HCEC 1CT (cell line): ENCODE measurements at places on chromosomes 2 and 18.

DNA sequence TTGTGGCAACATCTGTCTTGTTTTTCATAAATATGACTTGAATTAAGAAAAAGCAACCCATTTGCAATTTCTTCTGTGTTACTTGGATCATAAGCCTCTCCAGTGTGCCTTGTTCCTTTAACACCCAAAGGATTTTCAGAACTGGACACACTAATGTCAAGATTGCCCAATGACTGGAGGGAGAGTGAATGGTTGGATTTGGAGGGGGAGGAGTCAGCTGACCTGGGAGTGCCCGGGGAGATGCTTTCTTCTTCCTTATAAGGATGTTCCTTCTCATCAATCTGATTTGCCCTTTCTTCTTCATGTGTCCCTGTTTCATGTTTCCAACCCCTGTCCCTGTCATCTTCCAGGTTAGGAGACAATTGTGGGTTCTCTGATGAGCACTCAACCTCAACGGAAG, 48.8 kb downstream of the ALPK2 start:
- peak; percentile 75 for DNase-seq

GRCh38 chr18:63158012-63158631, 161.4 kb downstream of the BCL2 start:
- DNase-seq: no peak

- DNase-seq: no peak
These were observed 116.0 kb downstream of the SETBP1 start for GRCh38 chr18:44796429-44797428.

DNA sequence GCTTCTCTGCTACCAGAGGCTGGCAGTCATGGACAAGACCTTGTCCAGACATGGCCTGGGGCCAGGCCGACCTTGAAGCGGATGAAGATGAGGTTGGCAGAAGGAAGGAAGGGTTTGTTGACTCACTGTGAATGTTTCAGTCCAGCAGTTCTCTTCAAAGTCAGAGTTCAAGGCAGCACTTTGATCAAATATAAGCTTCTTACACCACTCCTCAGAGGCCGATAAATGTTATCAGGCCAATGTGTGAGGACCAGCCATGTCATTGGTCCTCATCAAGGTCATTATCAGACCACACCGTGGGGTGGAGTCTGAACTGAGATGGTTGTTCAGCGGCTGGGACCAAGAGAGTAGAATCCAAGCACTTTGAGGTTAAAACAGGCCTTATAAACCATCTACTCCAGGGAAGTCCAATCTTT, 35.5 kb downstream of the QPCT start:
- no peak for DNase-seq

- DNase-seq: no peak
These were observed 22.9 kb downstream of the ZNF532 start for GRCh38 chr18:58887613-58887963.

- DNase-seq: peak; percentile 66
These were observed 35.7 kb downstream of the THUMPD2 start for GRCh38 chr2:39743269-39743776.

DNA sequence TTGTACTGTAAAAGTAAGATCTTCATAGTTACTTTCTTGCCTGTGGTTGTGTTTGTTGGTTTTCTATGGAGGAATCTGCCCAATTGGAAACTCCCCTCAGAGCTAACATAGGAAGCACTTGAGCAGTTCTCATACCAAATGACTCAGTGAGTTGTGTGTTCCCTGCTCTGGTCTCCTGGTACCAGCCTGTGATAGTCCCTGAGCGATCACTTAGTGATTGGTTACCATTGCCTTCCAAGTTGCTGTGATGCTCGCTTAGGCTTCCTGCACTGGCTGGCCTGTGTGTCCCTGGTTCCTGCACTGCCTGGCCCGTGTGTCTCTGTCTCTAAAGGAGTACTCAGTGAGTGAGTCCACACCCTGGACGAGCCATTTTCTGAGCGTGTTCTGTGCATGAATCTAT, 133.0 kb downstream of the MAP4K4 start:
- peak; percentile 40 for DNase-seq

DNA sequence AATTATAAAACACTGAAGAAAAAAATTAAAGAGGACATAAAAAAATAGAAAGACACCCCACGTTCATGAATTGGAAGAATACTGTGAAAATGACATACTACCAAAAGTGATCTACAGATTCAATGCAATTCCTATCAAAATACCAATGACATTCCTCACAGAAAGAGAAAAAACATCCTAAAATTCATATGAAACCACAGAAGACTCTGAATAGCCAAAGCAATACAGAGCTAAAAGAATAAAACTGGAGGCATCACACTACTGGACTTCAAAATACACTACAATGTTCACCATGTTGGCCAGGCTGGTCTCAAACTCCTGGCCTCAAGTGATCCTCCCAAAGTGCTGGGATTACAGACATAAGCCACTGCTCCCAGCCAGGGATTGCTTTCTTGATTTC, 56.3 kb downstream of the TLK1 start:
- no peak for DNase-seq

DNA sequence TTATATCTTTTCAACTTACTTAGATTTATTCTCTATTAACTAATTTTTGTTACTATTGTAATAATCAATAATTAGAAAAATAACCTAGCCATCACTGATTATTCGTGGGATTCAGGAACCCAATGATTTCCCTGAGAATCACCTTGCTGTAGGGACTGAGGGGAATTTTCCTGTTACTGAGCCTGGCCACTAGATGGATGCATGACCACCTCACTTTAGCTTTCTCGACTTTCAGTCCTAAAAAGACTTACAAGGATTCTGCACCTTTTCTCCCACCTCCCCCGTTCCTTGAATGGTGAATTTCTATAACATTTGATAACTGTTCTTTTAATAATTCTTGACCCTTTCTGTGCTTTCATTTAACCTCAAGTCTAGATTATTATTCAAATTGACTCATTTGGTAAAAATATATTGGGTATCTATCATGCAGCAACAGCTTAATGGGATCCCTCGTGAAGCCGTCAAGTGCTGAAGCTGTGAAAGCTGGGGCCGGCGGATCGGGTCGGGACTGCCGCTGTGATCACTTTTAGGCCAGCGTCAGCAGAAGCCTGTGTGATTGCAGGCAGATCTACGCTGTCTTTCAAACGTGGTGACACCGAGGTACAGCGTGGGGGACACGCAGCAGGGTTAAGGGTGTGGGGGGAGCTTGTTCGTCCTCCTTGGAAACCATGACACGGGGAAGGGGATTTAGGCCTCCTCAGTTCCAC, 38.8 kb upstream of the TMEM18 start:
- no peak for DNase-seq

DNA sequence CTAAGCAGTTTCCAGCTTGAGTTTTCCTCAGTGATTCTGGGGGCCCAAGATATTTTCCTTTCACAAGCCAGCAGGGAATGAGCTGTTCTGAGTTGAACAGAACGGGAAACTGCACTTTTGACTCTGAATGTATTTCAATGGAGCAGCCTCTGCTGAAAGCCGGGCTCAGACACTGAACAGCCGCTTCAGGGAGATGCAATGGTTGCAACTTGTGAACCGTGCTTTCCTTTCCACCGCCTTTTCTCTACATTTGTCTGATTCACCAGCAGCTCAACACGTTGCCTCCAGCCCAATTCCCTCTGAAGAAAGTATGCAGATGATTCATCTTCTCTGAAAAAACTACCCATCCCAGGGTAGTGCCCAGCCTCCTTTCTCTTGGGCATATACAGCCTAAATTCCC, 119.3 kb upstream of the PKDCC start:
- peak; percentile 79 for DNase-seq

DNA sequence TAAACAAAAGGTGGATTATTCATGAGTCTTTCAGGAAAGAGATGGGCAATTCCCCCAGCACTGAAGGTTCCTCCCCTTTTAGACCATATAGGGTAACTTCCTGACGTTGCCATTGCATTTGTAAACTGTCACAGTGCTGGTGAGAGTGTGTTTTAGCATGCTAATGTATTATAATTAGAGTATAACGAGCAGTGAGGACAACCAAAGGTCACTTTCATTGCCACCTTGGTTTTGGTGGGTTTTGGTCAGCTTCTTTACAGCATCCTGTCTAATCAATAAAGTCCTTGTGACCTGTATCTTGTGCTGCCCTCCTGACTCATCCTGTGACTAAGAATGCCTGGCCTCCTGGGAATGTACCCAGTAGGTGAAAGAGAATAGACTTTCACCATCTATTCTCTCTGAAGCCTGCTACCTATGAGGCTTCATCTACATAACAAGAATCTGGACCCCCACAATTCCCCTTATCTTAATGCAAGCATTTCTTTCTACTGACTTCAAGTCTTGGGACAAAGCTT, 148.7 kb downstream of the CABLES1 start:
- peak; percentile 80 for DNase-seq

DNA sequence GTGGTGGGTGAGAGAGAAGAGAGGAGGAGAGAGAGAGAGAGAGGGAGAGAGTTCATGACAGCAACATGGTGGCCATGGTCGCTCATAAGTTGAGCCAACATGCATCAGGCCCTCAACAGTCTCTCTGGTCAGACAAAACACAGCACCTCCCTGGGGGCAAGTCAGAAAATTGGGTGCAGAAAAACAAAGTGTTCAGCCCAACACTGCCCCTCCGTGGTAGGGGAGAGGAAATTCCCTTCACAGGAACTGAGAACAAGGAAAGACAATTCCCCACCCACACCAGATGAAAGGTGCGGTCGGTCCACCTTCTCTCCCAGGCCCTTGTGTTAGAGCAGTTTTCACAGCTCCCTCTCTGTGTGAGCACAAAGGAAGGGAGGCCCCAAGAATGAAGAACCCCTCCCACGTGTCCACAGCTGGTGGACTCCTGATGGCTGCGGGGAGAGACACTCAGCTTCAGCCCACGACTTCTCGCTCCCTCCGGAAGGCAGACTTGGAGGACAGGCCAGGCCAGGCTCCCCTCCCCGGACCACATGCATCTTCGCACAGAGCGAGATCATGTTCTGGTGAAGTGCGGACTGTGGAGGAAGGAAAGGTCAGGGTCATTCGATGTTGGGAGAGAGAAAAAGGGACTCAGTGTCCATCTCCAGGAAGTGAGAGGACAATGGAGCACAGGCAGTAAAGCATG, 181.7 kb downstream of the ANAPC1 start:
- peak; percentile 64 for DNase-seq

GRCh38 chr2:72036595-72036994, 111.1 kb downstream of the CYP26B1 start:
- DNase-seq: no peak

DNA sequence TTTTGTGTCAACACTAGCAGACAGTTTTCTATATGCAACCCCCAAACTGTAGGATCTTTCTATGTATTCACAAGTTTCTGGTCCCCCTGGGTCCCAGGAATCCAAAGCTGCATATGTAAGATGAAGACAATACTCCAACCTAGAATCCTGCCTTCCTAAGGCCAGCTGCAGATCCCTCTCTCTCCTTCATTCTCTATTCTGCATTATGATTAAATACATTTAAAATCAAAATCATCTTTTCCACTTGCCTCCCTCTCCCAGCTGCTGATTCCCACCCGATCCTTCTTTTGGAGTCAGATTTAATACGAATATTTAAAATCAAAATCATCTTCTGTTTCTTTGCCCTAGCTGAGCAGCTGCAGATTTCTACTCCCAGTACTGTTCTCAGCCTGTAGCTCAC, 783.0 kb upstream of the ZEB2 start:
- DNase-seq: no peak

GRCh38 chr2:6833300-6833604, 32.5 kb downstream of the CMPK2 start:
- no peak for DNase-seq

DNA sequence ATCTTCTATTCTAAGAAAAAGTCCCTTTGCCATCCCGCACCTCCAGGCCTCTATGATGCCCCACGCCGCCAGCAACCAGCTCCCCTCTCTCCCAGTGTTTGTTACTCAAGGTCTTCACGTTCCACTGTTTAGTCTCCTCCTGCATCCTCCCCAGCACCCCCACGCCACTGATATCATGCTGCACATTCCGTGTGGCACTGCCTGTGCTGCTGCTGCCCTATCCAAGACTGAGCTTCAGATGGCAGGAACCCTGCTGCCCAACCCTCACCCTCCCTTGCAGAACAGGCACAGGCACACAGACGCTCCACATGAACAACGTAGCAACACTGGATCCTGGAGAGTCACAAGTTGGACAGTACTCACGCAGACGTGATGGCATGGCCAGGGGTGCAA, 35.3 kb downstream of the MYO5B start:
- no peak for DNase-seq

GRCh38 chr2:49770919-49771318, 616.6 kb upstream of the FSHR start:
- DNase-seq: no peak

GRCh38 chr18:41706301-41706700, 248.7 kb upstream of the PIK3C3 start:
- DNase-seq: no peak

GRCh38 chr2:98870516-98871158, 65.4 kb downstream of the CRACDL start:
- DNase-seq: no peak

- no peak for DNase-seq
These were observed 205.1 kb upstream of the NRP2 start for GRCh38 chr2:205477016-205477705.

GRCh38 chr2:86368161-86368824, 30.9 kb upstream of the REEP1 start:
- peak; percentile 48 for DNase-seq

DNA sequence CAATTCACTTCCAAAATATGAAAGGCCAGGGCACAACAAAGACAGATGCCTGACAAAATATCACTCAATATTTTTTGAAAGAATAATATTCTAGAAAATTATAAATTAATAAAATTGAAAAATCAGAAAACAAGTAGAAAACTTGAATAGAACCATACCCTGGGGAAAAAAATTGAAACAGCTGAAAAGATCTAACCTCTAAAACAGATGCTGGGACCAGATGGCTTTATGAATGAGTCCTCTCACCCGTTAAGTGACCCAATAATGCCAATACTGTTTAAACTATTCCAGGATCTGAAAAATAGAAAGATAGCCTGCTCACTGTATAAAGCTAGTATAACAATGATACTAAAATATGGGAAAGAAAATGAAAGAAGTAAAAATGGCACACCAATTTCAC, 322.3 kb upstream of the VWC2L start:
- DNase-seq: no peak

DNA sequence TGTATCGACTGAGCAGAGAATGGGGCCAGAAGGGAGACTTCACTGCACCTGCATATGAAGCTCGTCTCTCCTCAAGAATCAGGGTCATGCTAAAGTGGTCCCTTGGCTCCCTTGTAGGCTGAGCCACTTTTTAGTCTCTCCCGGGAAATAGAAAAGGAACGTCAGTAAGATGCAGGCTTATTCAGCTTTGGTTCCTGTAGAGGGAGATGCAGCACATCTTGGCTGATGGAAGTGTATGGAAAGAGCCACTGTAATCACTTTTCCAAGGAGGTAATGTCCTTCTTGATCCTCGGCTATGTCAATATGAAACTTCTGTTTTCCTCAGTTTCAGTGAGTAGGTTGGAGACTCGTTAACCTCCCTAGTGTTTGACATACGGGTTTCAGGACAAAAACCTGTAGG, 235.2 kb downstream of the GCA start:
- peak; percentile 25 for DNase-seq
